ENCODE measurements at places on chromosomes 12 and 14.

GRCh38 chr12:104751594-104751993 is 206.5 kb downstream of the SLC41A2 start:
- no peak for DNase-seq

GRCh38 chr14:30698463-30698862 is 76.3 kb downstream of the SCFD1 start:
- DNase-seq: no peak

DNA sequence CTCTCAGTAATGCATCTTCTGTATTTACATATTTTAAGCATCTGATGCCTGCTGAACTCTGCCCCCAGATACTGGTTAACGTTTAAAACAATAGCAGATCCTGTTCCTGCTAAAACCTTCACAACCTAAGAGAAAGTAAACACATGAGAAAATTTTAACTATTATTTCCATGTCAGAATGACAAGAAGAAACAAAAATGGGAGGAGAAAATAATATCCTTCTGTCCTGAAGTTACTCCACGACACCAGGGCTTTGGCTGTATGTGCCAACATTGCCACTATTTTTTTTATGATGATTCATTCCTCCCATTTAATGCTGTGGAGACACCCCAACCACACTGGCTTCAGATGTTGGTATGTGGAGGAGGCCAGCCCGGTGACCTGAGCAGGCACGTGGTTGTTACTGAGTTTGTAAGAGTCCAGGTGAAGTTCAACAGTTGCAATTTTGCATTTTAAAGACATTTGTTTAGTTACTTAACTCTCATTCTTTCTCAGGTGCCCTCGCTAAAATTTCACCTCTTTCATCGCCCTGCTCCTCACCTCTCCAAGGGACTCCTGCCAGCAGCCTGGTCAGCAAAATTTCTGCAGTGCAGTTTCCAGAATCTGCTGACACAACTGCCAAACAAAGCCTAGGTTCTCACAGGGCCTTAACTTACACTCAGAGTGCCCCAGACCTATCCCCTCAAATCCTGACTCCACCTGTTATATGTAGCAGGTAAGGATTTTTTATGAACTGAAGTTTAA is 65.5 kb upstream of the SLCO1C1 start:
- no peak for DNase-seq

- DNase-seq: no peak
Measured at GRCh38 chr12:105332925-105333324, 2.4 kb downstream of the C12orf75 start.

GRCh38 chr14:94005324-94006073 is 8.4 kb downstream of the CCDC197 start:
- peak; percentile 33 for DNase-seq

GRCh38 chr12:30155001-30155730 is 371.4 kb upstream of the TMTC1 start:
- DNase-seq: no peak

- DNase-seq: no peak
Measured at GRCh38 chr12:131103669-131104462, 150.2 kb downstream of the ADGRD1 start.

- DNase-seq: no peak
Measured at GRCh38 chr12:106425061-106425702, 67.6 kb downstream of the POLR3B start.

GRCh38 chr12:121156365-121156764 is 23.7 kb downstream of the P2RX7 start:
- no peak for DNase-seq

GRCh38 chr12:130568501-130568900 is 147.6 kb downstream of the RIMBP2 start:
- no peak for DNase-seq

DNA sequence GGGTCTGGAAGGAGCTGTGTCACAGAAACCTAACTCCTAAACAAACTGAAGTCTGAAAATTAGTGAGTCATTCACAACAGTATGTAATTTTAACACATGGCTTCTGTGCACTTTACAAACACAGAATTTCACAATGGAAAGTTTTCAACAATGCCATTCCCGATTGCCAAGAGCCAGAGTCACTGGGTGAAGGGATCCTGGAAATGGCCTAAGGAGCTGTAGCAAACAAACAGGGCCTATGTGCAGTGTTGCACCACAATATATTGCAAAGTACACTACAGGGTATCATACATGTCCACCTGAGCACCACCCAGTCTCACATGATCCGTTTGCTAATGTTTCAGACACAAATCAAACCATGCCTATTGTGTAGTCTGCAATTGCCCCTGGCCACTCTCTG is 184.7 kb upstream of the OTX2 start:
- DNase-seq: no peak

GRCh38 chr12:124827588-124828184 is 36.0 kb downstream of the SCARB1 start:
- no peak for DNase-seq

DNA sequence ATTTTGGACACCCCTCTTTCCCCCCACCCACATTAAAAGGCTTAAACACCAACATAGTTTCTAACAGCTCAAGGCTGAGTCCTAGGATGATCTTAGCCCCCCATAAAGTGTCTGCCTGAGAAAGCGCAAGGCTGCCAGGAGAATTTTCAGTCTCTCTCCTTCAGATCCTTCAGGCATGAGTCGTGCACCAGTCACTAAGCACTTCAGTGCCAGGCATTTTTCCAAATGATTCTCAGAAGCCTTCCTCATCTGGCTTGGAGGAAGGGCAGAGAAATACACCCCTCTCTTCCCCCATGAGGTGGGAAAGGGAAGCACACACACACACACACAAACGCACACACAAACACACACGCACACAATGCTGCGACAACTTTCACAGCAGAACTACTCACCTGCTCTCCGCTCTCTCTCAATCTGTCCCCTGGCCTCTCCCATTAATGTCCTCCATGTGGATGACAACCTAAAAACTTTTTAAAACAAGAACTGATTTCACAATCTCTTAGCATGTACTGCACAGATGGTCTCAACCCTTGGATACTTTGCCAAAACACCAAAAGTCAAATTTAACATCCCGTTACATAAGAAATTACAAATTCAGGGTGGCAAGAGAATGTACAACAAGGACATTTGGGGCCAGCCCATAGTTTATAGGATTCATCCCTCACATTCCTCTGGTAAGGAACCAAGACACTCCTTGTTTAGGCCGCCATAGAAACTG is 49.8 kb downstream of the CKAP4 start:
- no peak for DNase-seq

GRCh38 chr14:33634631-33635030 is 316.2 kb downstream of the EGLN3 start:
- DNase-seq: no peak

GRCh38 chr12:66107451-66107915 is 23.1 kb downstream of the LLPH start:
- peak; percentile 81 for DNase-seq

GRCh38 chr12:94318181-94318580 is 141.5 kb downstream of the CEP83 start:
- no peak for DNase-seq
